ENCODE measurements at places on chromosomes 2 and 18.
A peak's percentile ranks its signal among the peaks of the same experiment; 100 is the strongest.

DNA sequence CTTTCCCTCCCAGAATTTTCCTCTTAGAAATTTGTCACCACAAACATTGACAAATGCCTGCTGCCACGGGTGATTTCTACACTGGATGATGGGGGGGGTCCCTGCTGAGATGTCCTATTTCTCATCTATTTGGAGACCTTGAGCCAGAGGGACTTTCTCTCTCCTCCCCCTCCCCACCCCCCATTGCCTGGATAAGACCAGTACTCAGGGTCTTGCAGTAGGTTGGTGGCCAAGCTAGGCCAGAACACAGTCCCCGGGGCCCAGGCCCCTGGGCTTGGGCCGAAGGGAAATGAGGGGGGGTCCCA, 560 bp upstream of the DUSP2 start:
- DNase-seq: peak; percentile 32

DNA sequence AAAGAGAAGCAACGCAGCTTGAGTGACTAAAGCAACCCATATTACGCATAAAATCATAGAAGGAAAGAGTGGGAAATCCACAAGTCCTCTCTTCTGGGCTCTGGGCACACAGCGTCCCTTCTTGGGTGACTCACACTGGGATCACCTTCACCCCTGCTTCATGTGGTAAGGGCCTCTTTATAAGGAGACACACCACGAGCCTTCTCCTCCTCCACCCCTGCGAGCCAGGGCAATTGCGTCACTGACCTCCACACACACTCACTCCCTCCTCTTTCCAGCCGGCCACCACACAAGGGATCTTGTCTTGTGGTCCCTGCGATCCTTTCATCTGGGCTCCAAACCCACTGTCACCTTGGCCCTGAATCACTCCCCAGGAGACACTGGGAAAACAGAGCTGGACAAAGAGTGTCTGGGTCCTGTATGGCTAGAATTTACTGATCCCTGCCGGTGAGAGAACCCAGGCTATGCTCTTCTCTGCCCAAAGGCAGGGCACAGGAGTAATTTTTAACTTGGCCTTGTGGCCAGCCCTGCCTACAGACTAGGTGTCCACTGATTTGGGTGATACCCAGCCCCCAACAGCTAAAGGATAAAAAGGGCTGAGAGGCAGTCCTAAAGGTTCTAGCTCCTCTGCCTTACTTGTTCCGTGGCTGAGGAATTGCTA, 35.3 kb downstream of the NHEJ1 start:
- DNase-seq: peak; percentile 91

DNA sequence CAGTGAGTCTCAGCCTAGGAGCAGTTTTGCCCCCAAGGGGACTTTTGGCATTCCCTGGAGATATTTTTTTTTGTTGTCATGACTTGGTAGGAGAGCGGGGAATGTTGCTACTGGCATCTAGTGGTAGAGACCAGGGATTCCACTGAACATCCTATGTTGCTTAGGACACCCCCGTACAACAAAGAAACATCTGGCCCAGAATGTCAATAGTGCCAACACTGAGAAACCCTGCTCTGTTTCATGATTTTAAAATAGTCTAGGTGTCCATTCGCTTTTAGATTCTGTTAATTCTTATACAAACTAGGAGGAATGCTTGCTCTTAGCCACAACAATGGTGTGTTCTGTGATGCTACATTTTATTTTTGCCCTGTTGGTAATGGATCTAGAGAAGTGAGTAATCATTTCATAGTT, 225.8 kb upstream of the SIX3 start:
- DNase-seq: no peak

- peak; percentile 98 for DNase-seq
These were observed at the start of gene RND3 for GRCh38 chr2:150487537-150488429. Gene RND3 (minus strand): TSS chr2:150487667. CDS start chr2:150487417, 250 bp downstream.

DNA sequence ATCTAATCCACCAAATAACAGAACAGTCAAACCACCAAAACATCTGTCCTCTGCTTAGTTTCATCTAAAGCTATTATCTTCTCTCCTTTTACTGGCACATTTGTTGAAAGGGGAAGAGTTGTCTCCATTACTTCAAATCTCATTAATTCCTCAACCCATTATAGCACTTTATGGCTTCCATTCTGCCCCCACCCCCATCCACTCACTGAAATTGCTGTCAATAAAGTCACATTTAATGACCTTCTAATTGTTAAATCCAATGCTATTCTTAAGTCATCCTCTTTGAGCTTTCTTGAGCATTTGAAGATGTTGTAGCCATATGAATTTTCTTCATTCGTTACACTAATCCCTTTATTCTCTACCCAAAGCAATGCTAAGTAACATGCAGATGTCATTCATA, 5.2 kb downstream of the OXER1 start:
- DNase-seq: no peak

- DNase-seq: no peak
These were observed 5.7 kb downstream of the EPB41L5 start for GRCh38 chr2:120018549-120018948.

- DNase-seq: no peak
These were observed 27.0 kb downstream of the MEIS1 start for GRCh38 chr2:66461664-66462500.

GRCh38 chr2:41936771-41937463, 110.9 kb upstream of the PKDCC start:
- DNase-seq: no peak

GRCh38 chr2:239182981-239183791, 217.6 kb downstream of the HDAC4 start:
- peak; percentile 1 for DNase-seq

DNA sequence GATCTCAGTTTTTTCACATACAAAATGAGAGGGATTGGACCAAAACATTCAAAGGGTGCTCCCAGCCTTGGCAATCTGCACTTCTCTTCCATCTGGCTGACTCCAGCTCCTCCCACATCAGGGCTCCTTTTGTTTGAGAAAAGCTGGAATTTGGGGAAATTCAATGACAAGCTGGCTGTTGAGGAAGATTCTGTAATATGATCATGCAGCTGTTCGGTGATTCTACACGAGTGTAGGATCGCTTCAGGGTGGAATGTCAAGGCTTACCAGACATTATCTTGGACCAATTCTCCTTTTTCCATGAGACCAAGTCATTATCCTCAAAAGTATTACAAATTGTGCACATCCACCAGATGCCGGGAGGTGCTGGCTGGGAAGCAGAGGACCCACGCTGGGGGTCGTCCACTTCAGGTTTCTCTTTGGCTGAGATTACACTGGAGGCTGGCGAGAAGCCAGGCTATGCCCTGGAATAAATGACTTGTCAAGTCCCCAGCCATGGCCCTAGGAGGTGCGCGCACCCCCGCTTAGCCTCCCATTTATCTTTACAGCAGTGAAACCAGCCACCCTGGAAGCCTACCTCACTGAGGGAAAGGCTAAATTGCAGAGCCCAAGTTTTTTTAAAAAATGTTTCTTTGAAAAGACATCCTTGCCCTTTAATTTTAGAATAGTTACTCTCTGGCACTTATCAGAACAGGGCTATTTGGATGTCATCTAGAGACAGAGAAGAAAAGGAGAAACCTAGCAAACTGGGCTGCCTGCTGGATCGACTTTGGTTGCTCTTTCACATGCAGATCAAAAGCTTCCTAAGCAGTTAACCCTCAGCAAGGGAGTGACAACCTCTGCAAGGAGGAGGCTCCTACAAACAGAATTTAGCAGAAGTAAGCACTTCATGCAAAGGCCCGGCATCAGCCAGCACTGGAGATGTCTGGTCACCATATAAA, 42.5 kb upstream of the LCLAT1 start:
- DNase-seq: no peak

GRCh38 chr2:136121204-136121910, 3.4 kb upstream of the CXCR4 start:
- no peak for DNase-seq

GRCh38 chr2:199405241-199405640, 52.5 kb downstream of the SATB2 start:
- DNase-seq: no peak

DNA sequence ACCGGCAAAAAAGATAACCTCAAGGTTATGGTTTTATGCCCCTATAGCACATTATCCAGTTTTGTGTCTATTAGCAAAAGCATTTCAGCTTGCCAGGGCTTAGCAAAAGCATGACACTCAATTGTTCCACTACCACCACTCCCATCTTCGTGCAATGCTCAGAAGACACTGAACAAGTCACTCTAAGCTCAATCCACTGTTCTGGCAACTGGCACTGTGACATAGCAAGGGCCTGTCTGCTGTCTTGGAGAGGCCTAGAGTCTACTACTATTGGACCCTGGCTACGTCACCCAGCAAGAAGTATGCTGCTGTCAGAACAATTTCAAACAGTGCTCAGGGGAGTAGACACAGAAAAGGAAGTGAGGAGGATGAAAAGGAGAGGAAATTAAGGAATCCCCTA, 103.5 kb upstream of the PPP1CB start:
- peak; percentile 30 for DNase-seq

GRCh38 chr18:65464361-65464760, 286.5 kb upstream of the CDH7 start:
- DNase-seq: no peak

DNA sequence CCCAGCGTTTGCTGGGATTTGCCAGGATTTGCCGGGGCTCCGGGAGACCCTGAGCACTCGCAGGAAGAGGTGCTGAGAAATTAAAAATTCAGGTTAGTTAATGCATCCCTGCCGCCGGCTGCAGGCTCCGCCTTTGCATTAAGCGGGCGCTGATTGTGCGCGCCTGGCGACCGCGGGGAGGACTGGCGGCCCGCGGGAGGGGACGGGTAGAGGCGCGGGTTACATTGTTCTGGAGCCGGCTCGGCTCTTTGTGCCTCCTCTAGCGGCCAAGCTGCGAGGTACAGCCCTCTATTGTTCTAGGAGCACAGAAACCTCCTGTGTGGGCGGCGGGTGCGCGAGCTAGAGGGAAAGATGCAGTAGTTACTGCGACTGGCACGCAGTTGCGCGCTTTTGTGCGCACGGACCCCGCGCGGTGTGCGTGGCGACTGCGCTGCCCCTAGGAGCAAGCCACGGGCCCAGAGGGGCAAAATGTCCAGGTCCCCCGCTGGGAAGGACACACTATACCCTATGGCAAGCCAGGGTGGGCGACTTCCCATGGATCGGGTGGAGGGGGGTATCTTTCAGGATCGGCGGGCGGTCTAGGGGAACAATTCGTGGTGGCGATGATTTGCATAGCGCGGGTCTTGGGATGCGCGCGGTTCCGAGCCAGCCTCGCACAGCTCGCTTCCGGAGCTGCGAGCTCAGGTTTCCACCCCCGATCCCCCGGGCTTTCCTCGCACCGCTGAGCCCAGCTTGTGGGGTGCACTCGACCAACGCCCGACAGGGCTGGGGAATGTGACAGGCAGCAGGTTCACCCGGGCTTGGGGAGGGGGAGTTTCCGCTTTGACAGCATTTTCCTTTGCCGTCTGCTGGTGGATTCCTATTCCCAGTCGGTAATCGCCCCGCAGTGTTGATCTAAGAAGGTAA, 2.8 kb downstream of the ONECUT2 start:
- DNase-seq: peak; percentile 42

- DNase-seq: no peak
These were observed 106.1 kb downstream of the FAM210A start for GRCh38 chr18:13620206-13620672.

Measured in left colon (tissue), 2 donors.